Activated T-cell treated with anti-CD3 and anti-CD28 coated beads, Interleukin-2, amount 50 U/mL, for 72 hours (primary cell): ENCODE measurements at places on chromosomes 5 and 9. TPM values are rescaled to one million over a fixed set of nuclear protein-coding genes. Genes with fewer than 3 reads are reported as not detected.

DNA sequence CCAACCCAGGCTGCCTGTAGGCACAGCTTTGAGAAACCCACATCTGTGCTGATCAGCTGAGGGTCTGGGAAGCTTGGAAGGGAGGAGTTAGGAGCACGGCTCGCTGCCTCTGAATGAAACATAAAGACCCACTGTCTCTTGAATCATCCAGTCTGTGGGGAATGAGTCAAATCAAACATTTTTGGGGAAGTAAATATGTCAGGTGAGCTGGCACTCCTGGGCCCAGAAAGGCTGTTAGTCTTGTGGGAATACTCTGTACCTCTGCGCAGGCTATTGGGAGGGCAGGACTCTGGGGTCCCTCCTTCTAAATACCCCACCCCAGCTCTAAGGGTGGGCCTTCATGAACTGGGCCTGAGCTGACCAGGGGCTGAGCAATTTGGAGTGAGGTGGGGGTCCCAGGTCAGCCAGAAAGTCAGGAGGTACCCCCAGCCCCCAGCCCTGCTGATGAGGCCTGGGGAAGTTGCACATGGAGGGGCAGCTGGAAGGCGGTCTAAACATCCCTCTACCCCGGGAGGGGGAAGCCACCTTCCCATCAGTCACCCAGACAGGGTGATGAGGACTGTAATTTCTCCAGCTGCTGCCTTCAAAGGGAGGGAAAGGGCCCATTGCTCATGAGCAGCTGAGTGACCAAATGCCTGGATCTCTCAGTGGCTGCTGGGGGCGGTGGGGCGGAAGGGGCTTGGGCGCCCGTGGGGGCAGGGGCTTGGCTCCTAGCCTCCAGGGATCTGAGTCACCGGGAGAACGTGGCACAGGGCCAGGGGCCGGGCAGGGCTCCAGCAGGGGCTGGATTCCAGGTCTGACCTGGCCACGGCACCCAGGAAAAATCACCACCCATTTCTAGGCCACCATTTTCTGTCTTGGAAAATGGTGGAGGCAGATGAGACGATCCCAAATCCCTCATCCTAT, 10.8 kb downstream of the FIBCD1 start:
- H3K27me3 ChIP-seq = peaks cover 22% of the 10 kb centered on the region
- H3K36me3 ChIP-seq = no peaks in the 10 kb centered on the region
- H3K4me1 ChIP-seq = peaks cover 4% of the 10 kb centered on the region
- DNase-seq = no peak
- no peak overlapping the region for H3K27ac ChIP-seq

- H3K27me3 ChIP-seq = peaks cover 6% of the 10 kb centered on the region
- peaks cover 4% of the 10 kb centered on the region for H3K36me3 ChIP-seq
- DNase-seq = no peak
- no peaks in the 10 kb centered on the region for H3K4me1 ChIP-seq
Measured at GRCh38 chr5:143244000-143244736, 159.3 kb downstream of the NR3C1 start.

DNA sequence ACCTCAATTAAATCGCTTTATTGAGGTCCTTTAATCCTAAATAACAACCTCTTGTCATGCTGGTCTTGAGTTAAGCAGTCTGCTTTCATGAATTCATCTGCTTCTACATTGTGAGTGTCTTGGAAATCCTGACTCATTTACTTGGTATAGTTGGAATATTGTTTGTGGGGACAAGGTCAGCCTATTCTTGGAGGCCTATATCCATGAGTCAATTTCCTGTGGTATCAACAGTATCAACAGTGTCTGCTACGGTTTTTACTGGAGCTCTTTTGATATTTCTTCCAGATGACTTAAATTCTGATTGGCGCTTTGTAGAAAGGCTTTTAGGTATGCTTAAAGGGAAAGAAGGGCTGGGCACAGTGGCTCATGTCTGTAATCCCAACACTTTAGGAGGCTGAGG, 71.2 kb upstream of the PARP8 start:
- peaks cover 51% of the 10 kb centered on the region for H3K4me1 ChIP-seq
- H3K27ac ChIP-seq = peak overlapping the region; percentile 81

DNA sequence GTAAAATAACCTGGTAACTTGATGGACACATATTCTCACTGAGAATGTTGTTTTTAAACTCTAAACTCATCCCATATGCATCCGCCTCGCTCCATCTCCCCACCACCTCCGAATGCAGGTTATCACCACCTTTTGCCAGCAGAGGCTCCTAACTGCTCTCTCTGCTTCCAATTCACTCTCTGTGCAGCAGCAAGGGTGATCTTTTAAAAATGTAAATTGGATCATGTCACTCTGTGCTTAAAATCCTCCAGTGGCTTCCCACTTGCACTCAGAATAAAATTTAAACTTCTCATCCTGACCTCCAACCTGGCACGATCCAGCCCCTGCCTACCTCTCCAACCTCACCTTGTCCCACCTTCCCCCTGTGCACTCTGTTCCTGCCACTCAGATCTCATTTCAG, 317.2 kb downstream of the ZSWIM6 start:
- DNase-seq = no peak
- H3K4me1 ChIP-seq = no peaks in the 10 kb centered on the region
- H3K36me3 ChIP-seq = no peaks in the 10 kb centered on the region

DNA sequence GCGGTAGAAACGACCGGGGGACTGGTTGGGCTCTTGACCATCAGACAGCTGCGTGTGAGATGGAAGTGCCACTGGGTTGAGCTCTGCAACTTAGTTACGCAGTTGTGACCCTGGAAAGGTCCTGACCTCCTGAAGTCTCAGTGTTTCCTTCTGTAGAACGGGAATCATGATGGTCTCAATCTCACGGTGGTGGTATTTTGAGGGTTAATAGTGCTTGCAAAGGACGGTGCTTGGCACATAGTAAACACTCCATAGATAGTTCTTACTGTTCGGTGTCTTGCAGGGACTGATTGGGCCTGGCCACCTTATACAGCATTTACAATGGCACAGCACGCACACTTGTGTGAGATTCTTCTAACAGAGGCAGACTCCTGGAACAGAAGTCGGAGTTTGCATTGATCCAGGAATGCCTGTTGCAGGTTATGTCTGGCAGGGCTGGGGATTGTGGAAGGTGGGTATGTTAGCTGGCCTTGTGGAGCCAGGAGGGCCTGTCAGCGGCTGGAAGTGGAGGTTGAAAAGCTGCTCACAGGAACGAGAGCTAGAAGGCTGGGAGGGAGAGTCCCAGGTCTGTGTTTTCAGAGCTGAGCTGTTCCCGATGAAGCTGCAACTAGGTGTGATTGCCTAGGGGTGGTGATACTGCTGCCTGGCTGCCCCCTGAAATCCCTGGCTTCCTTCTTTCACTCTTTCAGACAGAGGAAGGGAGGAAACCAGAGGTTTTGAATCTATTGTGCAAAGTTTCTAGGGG, 962 bp upstream of the TXN start:
- DNase-seq = peak; percentile 14
- peaks cover 61% of the 10 kb centered on the region for H3K4me1 ChIP-seq
- H3K27ac ChIP-seq = peak overlapping the region; percentile 99
- H3K4me3 ChIP-seq = peak overlapping the region; percentile 96
- H3K36me3 ChIP-seq = peaks cover 14% of the 10 kb centered on the region

GRCh38 chr9:2066312-2067273, 51.4 kb downstream of the SMARCA2 start:
- H3K4me1 ChIP-seq = peaks cover 19% of the 10 kb centered on the region
- no peak for DNase-seq
- H3K27ac ChIP-seq = no peak overlapping the region
- peaks cover 12% of the 10 kb centered on the region for H3K36me3 ChIP-seq
- H3K27me3 ChIP-seq = no peaks in the 10 kb centered on the region

DNA sequence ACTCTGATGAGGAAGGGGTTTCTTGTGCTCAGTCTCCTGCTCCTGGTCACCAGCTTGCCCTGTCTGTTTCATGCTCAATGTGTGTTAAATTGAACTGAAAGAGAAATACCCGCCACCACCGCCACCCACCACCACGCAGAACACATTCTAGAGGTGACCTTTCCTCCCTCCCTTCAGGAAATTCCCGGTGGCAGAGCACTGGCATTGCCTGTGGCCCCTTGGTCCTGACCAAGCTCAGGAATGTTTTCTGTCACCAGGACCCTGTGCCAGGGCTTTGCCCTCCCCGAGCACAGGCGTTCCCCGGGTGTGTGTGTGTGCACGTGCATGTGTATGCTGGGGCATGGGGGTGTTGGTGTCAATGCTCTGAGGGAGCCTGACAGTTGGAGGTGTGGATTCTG, 10.2 kb upstream of the SLC25A51 start:
- H3K4me3 ChIP-seq = no peak overlapping the region
- H3K27ac ChIP-seq = no peak overlapping the region
- H3K27me3 ChIP-seq = no peaks in the 10 kb centered on the region
- no peak for DNase-seq

DNA sequence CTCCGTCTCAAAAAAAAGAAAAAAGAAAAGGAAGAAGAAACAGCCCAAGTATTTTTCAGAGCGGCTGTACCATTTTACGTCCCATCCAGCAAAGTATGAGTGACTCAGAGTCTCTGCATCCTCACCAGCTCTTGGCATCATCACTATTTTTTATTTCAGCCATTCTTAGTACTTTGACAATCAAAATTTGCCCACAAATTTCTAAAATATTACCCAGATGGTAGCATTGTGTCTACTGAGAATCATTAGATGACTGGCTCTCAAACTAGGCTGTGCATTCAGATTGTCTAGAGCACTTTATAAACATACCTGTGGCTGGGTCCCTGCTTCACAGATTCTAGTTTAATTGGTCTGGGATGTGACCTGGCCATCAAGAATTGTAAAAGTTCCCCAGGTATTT, 21.6 kb upstream of the MELK start:
- no peaks in the 10 kb centered on the region for H3K4me1 ChIP-seq
- H3K36me3 ChIP-seq = no peaks in the 10 kb centered on the region
- DNase-seq = no peak
- H3K27ac ChIP-seq = no peak overlapping the region

DNA sequence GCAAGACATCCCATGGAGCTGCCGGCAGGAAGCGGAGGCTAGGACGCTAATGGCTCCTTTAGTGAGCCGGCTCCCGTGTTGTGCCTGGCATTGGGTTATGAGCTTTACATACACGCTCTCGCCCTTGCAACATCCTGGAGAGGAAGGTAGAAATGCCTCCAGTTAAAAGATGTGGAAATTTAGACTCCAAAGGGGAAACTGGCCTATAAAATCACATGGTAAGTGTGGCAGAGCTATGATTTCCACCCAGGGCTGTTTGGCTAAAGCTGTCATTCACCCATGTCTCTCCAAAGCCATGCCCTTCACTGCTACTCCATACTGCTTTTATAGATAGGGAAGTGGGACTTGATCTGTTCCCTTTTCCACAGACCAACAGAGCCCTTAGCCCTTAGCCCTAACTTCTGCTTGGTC, 5.2 kb downstream of the GM2A start:
- no peak for DNase-seq
- H3K4me1 ChIP-seq = peaks cover 33% of the 10 kb centered on the region
- H3K27ac ChIP-seq = no peak overlapping the region
- H3K27me3 ChIP-seq = no peaks in the 10 kb centered on the region
- no peaks in the 10 kb centered on the region for H3K36me3 ChIP-seq

- peaks cover 14% of the 10 kb centered on the region for H3K36me3 ChIP-seq
- H3K27ac ChIP-seq = no peak overlapping the region
- H3K27me3 ChIP-seq = no peaks in the 10 kb centered on the region
- no peak for DNase-seq
- H3K4me1 ChIP-seq = no peaks in the 10 kb centered on the region
- H3K4me3 ChIP-seq = no peak overlapping the region
Measured at GRCh38 chr5:78062645-78063044, 231.9 kb downstream of the AP3B1 start.

DNA sequence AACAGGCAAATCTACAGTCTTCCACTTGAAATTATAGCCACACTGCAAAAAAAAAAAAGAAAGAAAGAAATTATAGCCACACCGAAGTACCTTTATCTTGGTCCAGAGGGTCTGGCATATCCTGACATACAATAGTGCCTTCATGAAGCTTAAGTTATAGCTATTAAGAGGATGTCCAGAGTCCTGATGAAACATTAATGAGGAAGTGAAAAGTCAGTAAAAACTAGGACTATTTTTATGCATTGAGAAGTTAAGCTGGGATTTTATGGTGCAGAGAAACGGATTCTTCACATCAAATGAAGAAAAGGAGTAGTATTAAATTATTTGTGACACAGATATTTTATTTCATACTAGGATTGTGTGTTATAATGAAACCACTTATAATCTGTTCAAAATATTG, 123.9 kb downstream of the SV2C start:
- peaks cover 5% of the 10 kb centered on the region for H3K27me3 ChIP-seq
- peaks cover 5% of the 10 kb centered on the region for H3K36me3 ChIP-seq
- DNase-seq = no peak
- H3K4me1 ChIP-seq = no peaks in the 10 kb centered on the region

- DNase-seq = peak; percentile 71
- H3K36me3 ChIP-seq = peaks cover 2% of the 10 kb centered on the region
- H3K4me1 ChIP-seq = peaks cover 58% of the 10 kb centered on the region
- peak overlapping the region; percentile 82 for H3K4me3 ChIP-seq
Measured at GRCh38 chr5:132655821-132656773, 1.9 kb upstream of the IL13 start.

- no peak for DNase-seq
- H3K27me3 ChIP-seq = no peaks in the 10 kb centered on the region
- H3K27ac ChIP-seq = no peak overlapping the region
- no peaks in the 10 kb centered on the region for H3K36me3 ChIP-seq
Measured at GRCh38 chr5:165328846-165329245, 1823.4 kb downstream of the MAT2B start.

GRCh38 chr5:154575546-154576428, 97.8 kb upstream of the HAND1 start:
- DNase-seq = no peak
- H3K27me3 ChIP-seq = peaks cover 28% of the 10 kb centered on the region
- H3K36me3 ChIP-seq = no peaks in the 10 kb centered on the region
- H3K27ac ChIP-seq = no peak overlapping the region

GRCh38 chr5:170782438-170782837, 1.1 kb upstream of the GABRP start:
- no peaks in the 10 kb centered on the region for H3K36me3 ChIP-seq
- no peaks in the 10 kb centered on the region for H3K27me3 ChIP-seq
- H3K27ac ChIP-seq = no peak overlapping the region
- no peak for DNase-seq
- H3K4me3 ChIP-seq = no peak overlapping the region
- H3K4me1 ChIP-seq = no peaks in the 10 kb centered on the region

DNA sequence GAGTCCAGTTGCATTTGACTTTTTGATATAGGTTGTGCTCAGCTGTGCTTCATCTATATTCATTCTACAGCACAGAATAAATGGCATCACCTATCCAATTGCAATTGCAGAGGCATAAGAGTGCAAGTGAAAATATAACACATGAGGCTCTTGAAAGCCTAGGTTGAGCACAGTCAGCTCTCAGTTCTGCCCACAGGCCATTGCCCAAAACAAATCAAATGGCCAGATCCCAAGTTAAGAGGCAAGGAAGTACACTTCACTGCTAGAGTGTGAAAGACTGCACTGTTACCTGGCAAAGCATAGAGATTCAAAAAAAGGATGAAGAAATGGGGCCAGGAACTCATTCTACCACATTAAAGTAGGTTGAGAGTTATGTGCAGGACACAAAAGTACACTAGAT, 305.5 kb upstream of the SEMA6A start:
- no peak overlapping the region for H3K27ac ChIP-seq
- H3K36me3 ChIP-seq = no peaks in the 10 kb centered on the region
- H3K27me3 ChIP-seq = peaks cover 6% of the 10 kb centered on the region

The PCDHA7 gene
- total RNA-seq = not detected

The TRIM36 gene
- not detected for total RNA-seq

The NAIP gene
- 10.7 TPM for total RNA-seq

The RBM27 gene
- 24.7 TPM for total RNA-seq

The NIPAL4 gene
- total RNA-seq = 3.1 TPM

The DRD1 gene
- total RNA-seq = not detected

The TMEM174 gene
- not detected for total RNA-seq

The FAM169A gene
- total RNA-seq = 12.9 TPM

The SLC46A2 gene
- total RNA-seq = not detected

The SLC44A1 gene
- total RNA-seq = 10.0 TPM

The C9orf43 gene
- 1.1 TPM for total RNA-seq

The LCNL1 gene
- not detected for total RNA-seq

The RCL1 gene
- 29.7 TPM for total RNA-seq

The MCTP1 gene
- 1.2 TPM for total RNA-seq
